NCI-H510A (cell line): ENCODE measurements at places on chromosomes 4 and X.

DNA sequence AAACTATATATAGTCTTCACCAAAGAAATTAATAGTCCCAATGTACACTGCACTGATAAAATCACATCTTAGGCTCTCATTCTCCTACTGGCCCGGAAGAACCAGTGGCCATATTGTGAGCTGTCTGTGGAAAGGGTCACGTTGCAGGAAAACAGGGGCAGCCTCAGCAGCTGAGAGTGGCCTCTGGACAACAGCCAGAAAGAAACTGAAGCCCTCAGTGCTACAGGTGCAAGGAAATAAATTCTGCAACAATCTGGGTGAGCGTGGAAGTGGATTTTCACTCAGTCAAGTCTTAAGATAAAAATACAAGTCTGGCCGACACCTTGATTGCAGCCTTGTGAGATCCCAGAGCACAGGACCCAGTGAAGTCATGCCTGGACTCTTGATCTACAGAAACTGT is 3.2 kb upstream of the SLC25A14 start:
- DNase-seq = no peak

GRCh38 chrX:10457092-10457491 is 163.3 kb downstream of the MID1 start:
- no peak for DNase-seq

- DNase-seq = no peak
Measured at GRCh38 chrX:148601034-148601433, 100.6 kb downstream of the AFF2 start.

GRCh38 chr4:19227701-19228100 is 1024.0 kb upstream of the SLIT2 start:
- no peak for DNase-seq

- peak; percentile 8 for DNase-seq
Measured at GRCh38 chrX:3549411-3549911, 164.0 kb downstream of the PRKX start.

DNA sequence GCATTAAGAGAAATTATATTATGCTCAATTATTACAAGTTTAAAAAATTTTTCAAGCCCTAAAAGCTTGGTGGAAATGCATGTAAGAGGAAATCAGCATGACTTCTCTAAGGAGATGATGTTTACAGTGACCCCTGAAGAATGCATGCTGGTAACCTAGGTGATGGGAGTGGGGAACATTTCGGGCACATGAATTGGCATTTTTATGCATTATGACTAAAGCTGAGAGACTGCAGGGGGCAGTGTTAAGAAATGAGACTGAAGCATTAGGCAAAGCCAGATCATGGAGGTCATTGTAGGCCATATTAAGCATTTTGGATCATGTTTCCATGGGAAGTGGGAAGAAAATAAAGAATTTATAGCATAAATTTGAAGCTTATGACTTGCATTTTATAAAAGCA is 421.3 kb downstream of the FAT4 start:
- DNase-seq = no peak

GRCh38 chr4:141851246-141851891 is 215.0 kb downstream of the IL15 start:
- DNase-seq = no peak

DNA sequence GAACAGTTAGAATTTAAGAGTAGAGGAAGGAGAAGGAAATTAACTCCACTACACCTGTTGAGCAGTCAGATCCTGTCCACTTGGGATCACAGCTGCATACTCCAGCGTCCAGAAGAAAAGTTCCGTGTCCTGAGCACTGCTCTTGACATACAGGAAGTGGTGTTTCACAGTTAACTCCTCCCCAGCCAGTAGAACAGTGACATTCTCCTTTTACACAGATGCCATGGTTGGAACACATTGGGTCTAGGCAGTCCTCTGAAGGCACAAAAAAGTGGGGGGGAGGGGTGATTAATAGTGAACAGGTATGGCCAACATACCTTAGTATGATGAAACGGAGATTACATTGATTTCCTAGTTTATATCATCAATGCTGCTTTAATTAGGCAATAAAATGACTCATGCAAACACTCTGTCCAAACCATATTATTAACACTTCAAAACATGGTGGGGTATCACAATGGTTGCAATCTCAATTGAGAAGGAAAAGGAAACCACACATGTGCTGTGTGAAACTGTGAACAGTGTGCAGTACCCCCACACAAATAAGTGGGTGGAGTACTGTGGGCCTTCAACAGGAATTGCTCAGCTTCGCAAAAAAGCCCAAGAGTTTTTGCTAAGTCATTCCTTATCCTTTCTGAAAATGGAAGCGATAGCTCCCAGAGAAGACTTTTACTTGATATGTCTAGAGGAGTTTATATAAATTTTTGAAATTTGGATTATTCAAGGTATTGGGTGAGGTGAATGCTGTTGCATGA is 295.6 kb downstream of the SH2D1A start:
- DNase-seq = peak; percentile 2

DNA sequence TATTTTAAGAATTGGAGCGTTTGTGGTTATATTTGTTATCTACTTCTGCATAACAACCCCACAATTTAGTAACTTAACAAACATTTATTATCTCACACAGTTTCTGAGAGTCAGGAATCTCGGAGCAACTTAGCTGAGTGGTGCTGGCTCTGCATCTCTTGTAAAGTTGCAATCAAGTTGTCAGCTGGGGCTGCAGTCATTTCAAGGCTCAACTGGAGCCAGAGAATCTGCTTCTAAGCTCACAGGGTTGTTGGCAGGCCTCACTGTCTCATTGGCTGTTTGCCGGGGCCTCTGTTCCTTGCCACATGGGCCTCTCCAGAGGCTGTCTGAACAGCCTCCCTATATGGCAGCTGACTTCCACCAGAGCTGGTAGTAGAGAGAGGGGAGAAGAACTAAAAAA is 281.2 kb upstream of the GNPDA2 start:
- no peak for DNase-seq
